Activated T-helper 9 cell treated with anti-CD3 and anti-CD28 coated beads, Interleukin-2, amount 50 U/mL, for 16 hours (primary cell): ENCODE measurements at places on chromosomes 1 and 21.

DNA sequence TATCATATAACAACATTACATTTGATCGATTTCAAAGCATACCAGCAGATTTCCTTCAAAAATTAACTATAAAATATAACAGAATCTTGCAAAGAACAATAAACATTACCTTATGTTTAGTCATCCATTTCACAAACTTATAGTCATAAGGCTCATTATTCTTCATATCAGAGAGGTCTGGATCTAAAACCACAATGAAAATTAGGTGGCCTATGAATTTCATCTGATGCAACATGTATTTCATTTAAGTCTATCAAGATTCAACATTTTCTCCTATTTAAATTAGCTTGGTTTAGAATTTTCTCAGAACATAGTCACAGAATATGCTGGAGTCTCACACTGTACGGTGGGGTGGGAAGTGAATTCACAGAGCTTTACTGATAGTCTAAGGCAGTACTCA lies 49.2 kb downstream of the KYAT3 start:
- no peak for DNase-seq

DNA sequence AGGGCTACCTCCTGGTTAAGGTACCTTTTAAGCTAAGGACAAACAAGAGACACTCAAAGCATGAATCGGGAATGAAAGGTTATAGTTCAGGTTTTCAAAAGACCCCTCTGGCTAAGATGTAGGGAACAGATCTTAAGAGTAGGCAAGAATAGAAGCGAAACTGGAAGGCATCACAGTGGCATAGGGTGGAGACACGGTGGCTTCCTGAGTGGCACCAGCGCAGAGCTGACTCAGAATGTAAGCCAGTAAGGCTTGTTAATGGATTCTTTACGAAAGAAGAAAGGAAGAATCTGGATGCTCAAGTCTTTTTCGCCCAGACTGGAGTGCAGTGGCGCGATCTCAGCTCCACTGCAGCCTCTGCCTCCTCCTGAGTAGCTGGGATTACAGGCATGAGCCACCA lies 21.2 kb downstream of the PADI6 start:
- no peak for DNase-seq

- DNase-seq, result no peak
Measured at GRCh38 chr1:182309631-182310351, 81.8 kb downstream of the GLUL start.

DNA sequence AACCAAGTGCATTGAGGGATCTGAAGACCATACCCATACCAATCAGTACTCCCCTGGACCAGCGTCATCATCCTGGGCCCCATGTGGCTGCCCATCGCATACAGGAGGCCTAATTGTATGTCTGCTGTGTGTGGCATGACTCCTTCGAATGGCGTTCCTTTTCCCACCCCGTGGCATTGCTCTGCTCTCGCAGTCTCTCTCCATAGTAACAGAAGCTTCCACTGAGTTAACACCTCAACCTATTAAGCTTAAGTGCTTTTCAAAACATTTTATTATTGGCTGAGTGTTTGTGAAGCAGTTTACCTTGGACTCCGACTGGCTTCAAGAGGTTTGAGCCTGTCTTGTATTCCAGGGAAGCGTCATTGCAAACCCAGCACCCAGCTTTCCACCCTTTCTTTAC lies 187.1 kb upstream of the LMO4 start:
- no peak for DNase-seq

- DNase-seq, result no peak
Measured at GRCh38 chr1:34970829-34971228, 14.3 kb downstream of the TMEM35B start.

- no peak for DNase-seq
Measured at GRCh38 chr1:114002492-114003239, 23.4 kb downstream of the OLFML3 start.

DNA sequence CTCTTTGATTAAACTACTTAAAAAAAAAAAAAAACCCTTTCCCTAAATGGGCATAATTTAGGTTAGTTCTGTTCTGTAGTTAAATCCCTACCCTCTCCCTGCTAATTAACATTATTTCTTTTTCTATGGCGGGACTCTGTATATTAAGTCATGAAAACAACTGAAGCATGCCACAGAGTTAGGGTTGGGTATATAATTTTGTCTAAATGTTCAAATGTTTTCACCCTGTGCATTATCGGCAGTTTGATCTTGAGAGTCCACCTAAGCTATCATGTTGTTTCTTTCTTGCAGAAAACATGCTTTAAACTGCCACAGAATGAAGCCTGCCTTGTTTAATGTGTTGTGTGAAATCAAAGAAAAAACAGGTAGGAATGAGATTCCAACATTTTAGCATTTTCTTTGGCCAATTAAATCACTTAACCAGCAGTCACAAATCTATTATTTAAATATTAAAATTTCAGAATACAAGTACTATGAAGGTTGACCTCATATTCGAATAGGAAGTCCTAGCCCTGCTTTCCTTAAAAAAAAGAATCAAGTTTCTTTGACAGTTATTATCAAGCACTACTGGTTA lies 4.0 kb downstream of the PBX1 start:
- DNase-seq, result no peak

GRCh38 chr1:66438062-66438461 lies 95.9 kb upstream of the SGIP1 start:
- DNase-seq, result no peak

DNA sequence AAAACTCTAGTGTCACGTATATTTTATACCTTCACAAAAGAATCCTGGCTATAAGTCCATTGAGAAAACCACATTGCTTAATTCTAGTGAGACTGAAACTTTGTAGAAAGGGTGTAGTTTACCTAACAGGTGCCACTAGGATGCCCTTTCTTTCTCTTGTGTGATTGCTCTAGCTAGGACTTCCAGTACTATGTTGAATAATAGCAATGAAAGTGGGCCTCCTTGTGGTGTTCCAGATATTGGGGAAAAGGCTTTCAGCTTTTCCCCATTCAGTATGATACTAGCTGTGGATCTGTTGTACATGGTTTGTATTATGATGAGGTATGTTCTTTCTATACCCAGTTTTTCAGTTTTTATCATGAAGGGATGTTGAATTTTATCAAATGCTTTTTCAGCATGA lies 39.7 kb upstream of the CHODL start:
- DNase-seq, result no peak
